Neural crest cell (in vitro differentiated cells): ENCODE measurements at places on chromosomes 11 and 22. TPM values are rescaled to one million over a fixed set of nuclear protein-coding genes. Genes with fewer than 3 reads are reported as not detected.

DNA sequence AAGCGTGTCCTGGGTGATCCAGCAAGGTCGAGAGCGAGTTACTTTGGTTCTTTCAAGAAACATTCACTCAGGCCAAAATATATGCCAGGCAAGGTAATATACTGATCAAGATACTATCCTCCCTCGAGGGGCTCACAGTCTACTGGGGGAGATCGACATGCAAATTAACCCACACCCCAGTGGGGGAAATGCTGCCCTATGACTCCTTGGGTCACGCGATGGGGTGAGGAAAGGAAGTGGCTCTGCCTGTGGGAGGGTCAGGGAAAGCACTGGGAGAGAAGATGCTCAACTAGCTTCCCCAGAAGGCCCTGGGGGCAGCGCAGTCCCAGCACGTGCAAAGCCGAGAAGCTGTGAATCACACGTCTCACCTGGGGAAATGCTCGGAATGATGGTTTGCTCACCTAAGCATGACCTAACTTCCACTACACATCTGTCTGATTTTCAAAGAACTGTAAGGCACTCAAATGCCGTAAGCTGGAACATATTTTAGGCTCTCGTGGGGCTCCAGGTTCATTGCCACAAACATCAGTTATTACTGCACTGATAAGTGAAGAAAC, 130.7 kb downstream of the RCN1 start:
- DNase-seq = no peak

MYO7A gene
- total RNA-seq = 2.1 and 2.5 TPM in 2 replicates

COA4 gene
- total RNA-seq = 86.7 and 86.9 TPM in 2 replicates

DNA sequence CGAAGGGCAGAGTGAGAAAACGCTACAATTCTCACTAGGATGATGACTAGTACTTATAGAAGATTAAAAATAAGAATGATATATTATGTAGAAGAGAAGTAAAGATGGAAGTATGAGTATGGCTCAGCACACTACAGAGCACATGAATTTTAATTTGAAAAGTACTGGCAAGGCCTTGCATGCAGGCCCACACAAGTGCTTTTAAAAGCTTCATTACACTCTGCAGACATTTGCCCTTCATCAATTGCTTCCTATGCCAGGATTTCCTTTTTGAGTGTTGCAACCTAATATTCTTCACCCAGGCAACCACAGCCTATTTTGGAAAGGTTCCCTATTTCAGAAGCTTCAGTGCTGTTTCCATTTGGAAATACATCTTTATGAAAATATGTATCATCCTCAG, 81.1 kb downstream of the LARGE2 start:
- DNase-seq = no peak

DNA sequence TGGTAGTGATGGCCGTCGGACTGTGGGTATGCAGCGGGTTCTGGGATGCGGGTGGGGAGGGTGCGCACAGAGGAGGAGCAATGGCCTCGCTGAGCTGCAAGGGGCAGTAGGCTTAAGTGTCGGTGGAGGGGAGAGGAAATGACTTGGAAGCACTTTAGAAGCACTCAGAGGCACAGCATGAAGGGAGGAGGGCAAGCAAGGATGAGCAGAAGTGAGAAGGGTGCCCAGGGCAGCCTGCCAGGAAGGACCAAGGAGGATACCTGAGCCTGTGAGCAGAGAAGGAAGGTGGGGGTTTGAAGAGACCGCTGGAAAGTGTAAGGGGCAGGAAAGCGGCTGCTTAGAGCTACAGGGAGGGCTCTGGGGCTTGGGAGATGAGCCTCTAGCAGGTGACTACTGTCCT, 330 bp downstream of the SLC5A1 start:
- DNase-seq = no peak

PNPLA3 gene
- total RNA-seq = 28.3 and 31.2 TPM in 2 replicates

DNA sequence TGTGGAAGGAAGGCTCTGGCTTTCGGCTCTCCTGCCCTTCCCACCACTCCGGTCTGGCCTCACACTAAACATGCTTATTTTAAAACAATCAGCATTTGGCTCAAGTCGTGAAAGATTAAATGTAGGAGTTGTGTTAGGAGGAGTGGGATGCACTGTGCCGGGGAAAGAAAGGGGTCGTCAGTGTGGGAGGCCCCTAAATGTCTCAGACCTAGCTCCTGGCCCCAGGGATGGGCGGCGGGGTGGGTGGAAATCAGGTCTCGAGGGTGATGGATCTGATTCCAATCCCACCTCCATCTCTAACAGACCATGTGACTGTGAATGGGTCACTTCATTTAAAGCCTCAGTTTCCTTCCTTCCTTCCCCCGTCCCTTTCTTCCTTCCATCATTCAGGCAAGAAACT, 6.9 kb upstream of the SHISAL1 start:
- DNase-seq = no peak

GRCh38 chr11:35282221-35282882, 137.0 kb downstream of the SLC1A2 start:
- DNase-seq = no peak
